Cerebellum (tissue), 4 donors: ENCODE measurements at places on chromosomes 11 and 22.

GRCh38 chr22:43876866-43877509 is 14.7 kb upstream of the SULT4A1 start:
- DNase-seq = no peak

GRCh38 chr11:131428853-131429252 is 58.4 kb downstream of the NTM start:
- DNase-seq = no peak

DNA sequence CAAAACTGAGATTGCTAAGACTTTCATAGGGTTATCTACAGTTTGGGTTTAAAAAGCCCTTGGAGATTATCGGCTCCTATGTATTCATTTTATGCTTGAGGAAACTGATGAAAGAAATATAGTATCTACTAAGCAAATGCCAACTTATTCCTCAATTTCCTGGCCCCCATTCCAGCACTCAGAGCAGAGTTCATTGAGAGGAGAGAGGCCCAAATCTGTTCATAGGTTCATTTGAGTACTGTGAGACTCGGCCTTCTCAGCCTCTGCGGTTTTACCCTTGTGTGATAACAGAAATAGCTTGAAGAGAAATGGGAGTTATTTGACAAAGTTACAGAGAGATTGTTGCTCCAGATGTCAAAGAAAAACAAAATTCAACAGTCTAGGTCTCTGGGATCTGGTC is 226.7 kb upstream of the ARHGAP42 start:
- DNase-seq = no peak

DNA sequence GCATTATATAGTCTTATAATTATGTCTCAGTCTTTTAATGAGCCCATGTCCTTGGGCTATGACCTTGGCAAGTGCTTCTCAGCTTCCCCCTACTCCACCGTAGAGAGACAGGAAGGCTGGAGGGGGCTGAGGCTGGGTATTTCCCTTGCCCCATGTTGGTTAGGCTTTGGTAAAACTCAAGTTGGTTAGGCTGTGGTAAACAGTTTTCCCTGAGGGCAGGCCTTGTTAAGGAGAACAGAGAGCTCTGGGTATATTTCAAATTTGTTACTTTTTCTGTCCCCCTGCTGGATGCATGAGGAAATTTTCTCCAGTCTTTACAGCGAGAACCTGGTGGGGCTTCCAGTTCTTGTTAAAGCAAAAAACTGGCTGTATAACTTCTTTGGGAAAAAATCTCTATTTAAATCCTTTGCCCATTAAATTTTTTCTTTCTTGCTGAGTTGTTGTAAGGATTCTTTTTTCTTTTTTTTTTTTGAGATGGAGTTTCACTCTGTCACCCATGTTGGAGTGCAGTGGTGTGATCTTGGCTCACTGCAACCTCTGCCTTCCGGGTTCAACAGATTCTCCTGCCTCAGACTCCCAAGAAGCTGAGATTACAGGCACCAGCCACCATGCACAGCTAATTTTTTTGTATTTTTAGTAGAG is 12.2 kb upstream of the DCHS1 start:
- DNase-seq = no peak

DNA sequence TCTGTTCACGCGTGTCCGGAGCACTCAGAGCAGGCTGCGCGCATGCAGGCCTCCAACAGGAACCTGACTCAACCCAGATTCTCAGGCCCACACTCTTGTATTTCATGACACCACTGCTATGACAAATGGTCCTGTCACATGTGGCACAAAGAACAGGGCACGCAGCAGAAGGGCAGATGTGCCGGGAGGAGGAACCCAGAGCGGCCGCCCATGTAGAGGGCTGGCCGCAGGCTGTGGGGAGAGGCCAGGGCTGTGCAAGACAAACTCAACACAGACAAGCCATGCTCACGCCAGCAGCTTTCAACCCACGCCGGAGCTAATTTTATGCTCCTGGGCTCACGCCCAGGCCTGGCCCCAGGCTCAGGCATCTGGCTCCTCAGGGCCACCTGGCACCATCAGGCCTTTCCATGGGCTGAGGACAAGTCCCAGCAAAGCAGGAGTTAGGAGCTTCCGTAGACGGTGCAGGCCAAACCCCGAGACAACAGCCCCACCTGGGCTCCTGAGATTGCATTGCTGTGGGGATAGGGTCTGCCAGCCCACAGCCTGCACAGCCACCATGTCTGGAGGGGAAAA is 40.0 kb downstream of the DUSP8 start:
- peak; percentile 89 for DNase-seq

DNA sequence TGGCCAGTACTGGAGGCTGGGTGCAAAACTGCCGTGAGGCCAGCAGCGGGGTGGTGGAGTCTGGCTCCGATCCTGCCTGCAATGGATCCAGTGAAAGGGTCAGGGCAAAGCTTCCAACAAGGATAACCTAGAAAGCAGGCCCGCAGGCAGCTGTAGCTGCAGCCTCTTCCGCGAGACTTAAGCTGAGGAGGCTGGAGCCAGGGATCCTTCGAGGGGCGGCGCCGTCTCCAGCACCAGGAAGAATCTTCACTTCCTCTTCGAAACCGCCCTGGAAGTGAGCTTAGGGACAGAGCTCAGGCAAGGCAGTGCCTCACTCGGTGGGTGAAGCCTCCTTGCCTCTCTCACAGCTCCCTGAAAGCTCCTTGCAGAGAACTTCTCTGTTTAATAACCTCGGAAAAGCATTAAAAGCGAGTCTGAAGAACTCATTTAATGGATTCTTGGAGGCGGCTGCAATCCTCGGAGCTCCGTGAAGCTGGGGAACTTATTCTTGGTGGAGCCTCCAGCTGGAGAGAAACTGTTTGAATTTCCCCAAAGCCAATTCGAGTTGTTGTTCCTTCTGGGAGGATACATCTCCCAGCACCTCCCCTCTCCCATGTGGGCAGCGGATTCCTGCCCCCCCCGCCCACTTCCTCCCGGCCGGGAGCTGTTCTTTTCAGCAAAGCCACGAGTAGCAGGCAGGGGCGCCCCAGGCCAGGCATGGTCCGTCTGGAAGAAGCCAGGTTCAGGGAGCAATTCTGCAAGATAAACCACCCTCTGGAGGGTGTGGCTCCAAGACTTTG is 169.9 kb downstream of the CTTN start:
- DNase-seq = no peak

DNA sequence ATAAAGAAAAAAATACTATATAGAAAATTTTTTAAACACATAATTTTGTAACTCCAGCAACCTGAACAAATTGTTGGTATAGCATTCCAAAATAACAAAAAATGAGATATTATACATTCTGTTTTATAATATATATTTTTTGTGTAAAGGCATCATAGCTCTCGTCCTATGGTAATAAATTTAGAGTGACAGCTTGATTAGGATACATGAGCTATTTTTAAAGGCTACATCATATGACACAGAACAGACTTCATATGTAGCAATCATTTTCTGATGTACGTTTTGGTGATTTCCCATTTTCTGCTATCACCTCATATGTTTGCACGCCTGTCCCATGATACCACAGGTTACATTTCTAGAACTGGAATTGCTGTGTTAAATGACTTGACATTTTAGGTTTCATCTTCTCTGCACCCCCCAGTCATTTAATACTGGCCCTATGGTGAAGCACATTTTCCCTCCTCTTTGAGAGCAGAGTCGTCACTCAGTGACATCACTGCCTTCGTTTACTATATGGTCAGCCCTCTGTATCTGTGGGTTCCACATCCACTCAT is 19.5 kb downstream of the PC start:
- no peak for DNase-seq

DNA sequence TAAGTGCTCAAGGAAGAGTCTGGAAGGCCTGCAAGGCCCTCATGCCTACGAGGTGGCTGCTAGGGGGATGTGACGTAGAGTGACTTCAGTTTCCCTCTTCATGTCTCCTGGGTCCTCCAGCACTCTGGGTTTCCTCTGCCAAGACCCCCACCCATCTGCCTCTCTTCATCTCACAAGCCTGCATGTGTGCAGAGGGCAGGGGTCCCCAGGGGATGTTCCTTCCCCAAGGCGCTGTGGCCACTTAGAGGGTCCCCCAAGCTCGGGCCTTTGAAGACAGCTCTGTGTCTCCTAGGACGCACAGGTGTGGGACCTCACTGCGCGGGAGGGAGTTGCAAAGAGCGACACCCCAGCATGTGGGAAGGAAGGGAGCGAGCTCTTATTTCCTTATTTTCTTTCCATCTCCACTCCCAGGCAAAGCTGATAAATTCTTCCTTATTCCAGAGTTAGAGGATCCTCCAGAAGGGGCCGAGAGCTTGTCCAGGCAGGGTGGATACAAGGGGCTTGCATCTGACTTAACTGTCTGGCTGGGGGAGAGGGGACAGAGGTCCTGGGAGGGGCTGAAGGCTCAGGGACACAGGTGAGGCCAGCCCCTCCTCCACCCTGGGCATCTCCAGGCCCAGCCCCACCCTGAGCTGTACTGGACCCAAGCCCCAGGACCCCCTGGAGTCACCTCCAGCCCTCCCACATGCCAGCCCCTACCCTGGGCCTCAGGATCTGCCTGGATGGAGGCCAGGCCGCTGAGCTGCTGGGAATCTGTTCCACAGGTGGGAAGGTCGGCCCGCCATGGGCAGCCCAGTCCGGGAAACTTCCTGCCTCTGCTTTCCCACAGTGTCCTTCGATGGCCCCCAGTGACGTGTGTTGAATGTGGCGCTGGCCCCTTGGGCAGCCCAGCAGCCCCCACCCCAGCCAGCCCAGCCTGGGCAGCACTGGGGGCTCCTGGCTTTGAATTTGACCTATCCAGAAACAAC is 59.7 kb upstream of the KCNQ1OT1 start:
- DNase-seq = no peak

GRCh38 chr11:69172674-69173073 is 16.9 kb downstream of the SMIM38 start:
- no peak for DNase-seq

DNA sequence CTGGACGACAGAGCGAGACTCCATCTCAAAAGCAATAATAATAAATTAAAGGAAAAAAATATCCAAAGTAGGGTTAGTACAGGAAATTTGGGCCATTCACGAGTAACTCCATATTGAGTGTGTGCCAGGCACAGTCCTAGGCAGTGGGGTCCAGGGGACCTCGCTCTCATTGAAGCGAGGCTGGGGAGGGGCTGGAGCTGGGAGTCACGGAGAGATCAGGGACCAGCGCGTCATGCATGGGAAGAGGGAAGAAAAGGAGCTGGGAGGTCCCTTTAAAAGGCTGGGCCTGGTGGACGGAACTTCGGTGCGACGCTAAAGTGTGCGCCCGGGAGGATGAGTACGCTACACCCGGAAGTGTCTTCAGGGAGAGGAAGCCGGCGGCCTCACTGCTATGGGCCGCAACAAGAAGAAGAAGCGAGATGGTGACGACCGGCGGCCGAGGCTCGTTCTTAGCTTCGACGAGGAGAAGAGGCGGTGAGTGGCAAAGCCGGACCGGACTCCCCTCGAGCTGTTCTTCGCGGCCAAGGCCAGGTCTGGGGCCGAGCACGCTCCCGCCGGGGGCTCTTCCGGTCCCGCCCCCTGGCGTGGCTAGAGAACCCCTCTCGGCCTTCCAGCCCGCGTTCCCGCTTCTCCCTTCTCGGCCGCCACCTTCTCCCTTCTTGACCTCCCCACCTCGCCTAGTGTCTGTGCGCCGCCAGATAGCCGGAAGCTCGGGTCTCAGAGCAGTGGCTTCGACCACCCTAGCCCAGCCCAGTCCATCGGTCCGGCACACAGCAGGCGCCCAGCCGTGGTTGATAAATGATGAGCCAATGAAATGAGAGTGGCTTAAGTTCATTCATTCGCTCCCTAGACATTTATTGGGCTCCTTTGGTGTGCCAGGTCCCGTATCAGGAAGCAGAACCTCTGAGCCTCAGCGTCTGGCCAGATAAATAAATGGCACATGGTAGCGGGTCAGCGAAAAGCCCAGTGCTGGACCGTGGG is at the start of gene NOL12:
Gene NOL12, plus strand, starts transcription at position 342 of the 981 bp plus-strand sequence. Its CDS starts 50 bp downstream, at position 392.
- peak; percentile 88 for DNase-seq

- no peak for DNase-seq
Observed at GRCh38 chr22:36199001-36199551, 2.5 kb downstream of the APOL4 start.

DNA sequence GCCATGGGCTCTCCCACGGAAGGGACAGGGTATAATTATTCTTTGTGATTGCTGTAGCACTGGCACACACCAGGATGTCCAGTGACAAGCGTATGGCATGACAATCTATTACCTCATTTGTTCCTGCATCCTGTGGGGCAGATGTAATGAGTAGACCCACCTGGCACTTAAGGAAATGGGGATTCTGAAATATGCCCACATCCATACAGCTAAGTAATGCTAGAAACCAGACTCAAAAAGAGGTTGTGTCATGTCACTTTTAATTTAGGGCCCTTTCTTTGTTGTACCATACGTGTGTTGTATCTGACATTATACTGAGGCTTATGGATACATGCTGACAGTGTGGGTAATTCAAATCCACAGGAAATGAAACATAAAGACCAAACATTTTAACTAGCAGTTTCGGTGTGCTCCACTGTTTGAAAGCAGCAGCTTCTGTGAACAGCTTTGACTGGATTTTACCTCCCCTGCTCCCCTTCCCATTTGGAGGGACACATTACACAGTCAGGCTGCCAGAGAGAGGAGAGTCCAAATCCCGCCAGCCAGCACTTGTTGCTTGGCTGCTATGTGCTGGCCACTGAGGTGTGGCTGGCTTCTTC is 21.2 kb downstream of the GRAMD1B start:
- DNase-seq = peak; percentile 42

GRCh38 chr11:8773916-8774539 is 91.4 kb downstream of the RPL27A start:
- DNase-seq = no peak

GRCh38 chr11:109971184-109971523 is 122.0 kb upstream of the ZC3H12C start:
- DNase-seq = no peak

DNA sequence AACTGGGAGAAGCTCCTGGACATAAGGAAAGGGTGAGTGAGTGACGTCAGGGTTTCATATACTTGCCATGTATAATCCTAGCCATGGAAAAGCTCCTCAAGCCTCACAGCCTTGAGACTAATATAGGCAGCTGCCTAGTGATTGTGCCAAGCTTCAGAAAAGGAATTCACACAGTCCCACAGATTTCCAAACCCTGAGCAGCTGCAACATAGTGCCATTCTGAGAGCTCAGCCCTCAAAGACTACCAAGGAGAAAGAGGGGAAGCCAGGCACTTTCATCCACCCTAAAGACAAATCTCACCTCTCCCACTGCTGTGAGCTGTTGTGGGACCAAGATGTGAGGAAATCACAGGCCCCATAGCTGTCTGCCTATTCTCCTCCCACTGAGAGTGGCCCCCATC is 707.9 kb upstream of the ANO5 start:
- no peak for DNase-seq

- DNase-seq = peak; percentile 91
Observed at GRCh38 chr22:20393705-20394476, at the start of gene ZNF74. TSS of gene ZNF74 (plus strand) at chr22:20394151. CDS start at chr22:20394629, 478 bp downstream.
